ENCODE measurements at places on chromosomes 13 and 19.

DNA sequence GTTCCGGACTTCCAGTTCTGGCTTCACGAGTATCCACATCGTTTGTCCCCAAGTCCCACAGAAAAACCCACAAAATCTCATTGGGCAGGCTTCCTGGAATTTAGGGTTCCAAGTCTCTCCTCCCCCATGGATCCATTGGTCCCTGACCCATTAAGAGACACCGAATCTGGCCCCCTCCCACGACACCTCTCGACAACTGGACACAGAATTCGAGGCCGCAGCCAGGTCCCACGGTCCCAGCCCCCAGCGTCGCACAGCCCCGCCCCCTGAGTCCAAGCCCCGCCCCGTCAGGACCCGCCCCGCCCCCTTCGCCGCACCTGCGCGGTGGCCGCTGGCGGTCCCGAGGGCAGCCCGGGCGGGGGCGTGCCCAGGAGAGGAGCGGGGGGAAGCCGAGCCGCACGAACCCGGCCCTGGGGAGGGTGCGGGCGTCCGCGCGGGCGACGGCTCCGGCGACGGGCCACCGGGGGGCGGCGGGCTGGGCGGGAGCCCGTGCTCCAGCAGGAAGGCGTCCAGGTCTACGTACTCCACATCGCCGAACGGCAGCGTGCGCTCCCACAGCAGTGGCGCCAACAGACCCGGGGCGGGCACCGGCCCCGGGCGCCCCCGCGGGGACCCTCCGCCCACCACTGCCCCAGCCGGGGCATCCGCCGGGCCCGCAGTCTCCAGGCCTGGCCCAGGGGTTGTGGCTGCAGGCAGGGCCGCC, 1.8 kb downstream of the DBP start:
- no peak for DNase-seq

GRCh38 chr19:9073806-9074205, 13.1 kb upstream of the OR1M1 start:
- no peak for DNase-seq

DNA sequence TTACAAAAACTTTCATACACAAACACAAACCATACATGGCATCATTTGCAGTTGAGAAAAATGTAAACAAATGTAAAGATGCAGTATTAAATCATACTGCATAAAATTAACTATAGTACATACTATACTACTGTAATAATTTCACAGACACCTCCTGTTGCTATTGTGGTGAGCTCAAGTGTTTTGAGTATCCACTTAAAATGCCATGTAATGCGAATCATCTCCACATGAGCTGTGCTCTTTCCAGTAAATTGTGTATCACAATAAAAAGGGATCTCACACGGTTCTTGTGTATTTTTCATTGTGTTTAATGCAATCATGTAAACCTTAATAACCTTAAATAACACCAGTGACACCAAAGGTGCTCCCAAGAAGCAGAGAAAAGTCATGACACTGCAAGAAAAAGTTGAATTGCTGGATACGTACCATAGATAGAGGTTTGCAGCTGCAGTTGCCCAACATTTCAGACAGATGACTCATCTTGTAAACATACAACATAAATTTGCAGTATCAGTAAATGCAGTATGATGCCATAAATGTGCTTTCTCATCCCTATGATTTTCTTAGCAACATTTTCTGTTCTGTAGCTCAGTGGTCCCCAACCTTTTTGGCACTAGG, 166.6 kb downstream of the RAP2A start:
- no peak for DNase-seq

GRCh38 chr13:53074114-53074513, 45.5 kb downstream of the OLFM4 start:
- DNase-seq = no peak

DNA sequence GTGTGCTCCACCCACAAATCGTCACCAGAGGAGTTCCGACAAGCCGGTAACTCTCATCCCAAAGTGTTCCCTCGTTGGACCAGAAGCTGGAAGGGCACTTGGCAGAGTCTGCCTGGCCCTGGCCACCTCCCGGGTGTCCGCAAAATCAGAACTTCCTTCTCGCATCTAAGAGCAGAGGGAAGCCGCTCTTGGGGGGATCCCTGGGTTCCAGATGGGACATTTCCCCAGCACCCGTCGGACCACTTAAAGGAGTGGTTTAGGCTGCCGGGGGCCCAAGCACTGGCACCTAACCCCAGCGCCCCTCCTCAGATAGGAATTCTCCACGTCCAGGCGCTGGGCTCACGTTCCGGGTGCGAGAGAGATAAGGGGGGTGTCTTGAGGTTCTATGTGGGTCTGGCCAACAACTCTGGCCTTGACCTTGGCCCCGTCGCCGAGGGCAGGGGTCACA, 857 bp upstream of the MAP2K7 start:
- DNase-seq = no peak

DNA sequence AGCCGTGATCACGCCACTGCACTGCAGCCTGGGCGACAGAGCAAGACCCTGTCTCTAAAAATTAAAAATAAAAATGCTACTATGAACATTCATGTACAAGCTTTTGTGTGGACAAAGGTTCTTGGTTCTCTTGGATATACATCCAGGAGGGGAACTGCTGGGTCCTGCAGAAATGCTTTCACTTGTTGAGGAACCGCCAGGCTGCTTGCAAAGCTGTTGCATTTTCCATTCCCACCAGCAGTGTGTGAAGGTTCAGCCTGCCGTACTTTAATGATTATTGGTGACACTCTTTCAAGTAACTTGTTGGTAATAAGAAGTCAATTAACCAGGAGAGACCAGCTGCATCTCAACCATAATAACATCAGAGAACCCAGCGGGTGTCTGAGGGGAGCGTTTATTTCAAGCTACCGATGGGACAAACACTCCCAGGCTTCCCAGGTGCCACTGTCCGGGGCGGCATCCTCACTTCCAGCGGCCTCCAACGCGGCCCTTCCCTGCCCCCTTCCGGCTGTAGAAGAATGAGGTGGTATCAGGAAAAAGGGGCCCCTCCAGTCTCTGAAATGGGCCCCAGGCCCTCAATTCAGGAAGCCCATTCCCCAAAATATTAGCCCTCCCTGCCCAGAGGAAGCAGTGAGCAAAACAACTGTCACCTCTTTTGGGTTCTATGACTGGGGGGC, 15.2 kb upstream of the PPP1R12C start:
- DNase-seq = no peak

DNA sequence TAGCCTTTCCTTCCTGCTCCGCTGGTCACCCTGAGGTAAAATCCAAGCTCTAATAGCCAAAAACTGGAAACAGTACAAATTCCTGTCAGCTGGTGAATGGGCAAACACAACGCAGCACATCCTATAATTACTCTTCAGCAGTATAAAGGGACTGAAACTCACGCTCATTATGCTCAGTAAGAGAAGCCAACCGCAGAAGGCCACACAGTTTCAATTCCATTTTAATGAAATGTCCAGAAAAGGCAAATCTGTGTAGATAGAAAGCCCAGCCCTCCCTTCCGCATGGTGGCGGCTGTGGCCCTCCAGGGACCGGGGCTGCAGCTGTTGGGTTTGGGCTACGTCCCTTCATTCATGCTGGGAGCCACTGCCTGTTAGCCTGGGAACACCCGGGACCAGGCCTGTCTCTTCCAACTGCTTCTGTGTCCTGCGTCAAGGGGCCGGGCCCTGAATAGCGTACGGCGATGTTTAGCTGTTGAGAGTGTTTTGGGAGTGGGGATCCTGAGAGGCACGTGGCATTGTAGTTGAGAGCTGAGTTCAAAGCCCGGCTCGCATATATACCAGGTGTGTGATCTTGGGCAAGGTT, 23.5 kb downstream of the NKPD1 start:
- DNase-seq = no peak

GRCh38 chr13:34241332-34241731, 423.4 kb downstream of the RFC3 start:
- DNase-seq = no peak

- no peak for DNase-seq
Measured at GRCh38 chr13:44969551-44970484, 19.5 kb downstream of the NUFIP1 start.

All from iPS DF 6.9 (cell line).